Omental fat pad (tissue), 4 donors: ENCODE measurements at places on chromosomes 5 and 9.

- no peak for DNase-seq
Observed at GRCh38 chr5:158265346-158265745, 406.4 kb upstream of the CLINT1 start.

- no peak for DNase-seq
Observed at GRCh38 chr5:119382169-119382568, 26.4 kb downstream of the TNFAIP8 start.

- DNase-seq: no peak
Observed at GRCh38 chr9:132862533-132862932, 15.6 kb downstream of the AK8 start.

DNA sequence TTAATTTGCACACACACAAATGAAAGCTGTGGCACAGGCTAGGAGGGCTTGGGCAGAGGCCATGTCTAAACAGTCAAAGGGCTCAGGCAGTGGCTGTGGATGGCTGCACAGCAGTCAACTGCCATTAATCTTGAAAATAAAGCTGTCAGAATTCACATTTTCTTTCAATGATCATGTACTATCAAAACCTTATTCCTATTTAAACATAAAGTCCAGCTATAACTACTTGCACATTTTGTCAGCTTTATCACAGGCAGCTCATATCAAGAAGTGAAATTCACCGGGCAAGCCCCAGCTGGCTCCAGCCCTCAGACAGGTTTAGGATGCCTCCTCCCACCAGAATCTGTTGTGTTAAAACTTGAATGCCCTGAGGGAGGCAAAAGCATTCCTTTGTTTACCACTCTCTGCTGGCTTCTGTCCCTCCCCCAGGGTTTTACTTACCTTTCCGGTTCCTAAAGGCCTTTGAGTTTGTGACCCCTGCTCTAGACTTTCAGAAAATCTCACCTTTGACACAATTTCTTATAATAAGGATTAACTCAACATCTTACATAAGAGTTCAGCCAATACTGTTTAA, 54.9 kb upstream of the GRAMD2B start:
- DNase-seq: no peak

GRCh38 chr5:113330533-113331208, 104.1 kb downstream of the TSSK1B start:
- DNase-seq: no peak

GRCh38 chr5:73441378-73441777, 7.2 kb downstream of the FOXD1 start:
- DNase-seq: no peak

DNA sequence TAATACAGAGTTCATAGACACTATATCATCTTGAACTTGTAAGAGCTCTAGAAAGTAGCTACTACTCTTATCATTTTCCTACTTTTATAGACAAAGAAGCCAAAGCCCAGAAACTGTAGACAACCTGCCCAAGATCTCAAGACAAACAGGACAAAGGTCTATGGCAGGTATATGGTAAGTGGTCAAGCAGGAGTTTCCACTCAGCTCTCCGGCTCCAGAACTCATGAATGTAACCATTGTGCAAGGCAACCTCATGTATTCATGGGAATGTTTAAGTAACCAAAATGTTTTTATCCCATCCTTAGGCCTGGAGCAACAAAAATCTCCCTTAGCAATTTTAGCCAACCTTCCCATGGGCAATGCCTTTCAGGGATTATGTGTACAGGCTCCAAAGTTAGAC, 163.4 kb upstream of the PUM3 start:
- no peak for DNase-seq

- DNase-seq: no peak
Observed at GRCh38 chr9:136852664-136853595, 784 bp downstream of the MAMDC4 start.

- DNase-seq: no peak
Observed at GRCh38 chr5:173901705-173902104, 13.6 kb downstream of the CPEB4 start.

DNA sequence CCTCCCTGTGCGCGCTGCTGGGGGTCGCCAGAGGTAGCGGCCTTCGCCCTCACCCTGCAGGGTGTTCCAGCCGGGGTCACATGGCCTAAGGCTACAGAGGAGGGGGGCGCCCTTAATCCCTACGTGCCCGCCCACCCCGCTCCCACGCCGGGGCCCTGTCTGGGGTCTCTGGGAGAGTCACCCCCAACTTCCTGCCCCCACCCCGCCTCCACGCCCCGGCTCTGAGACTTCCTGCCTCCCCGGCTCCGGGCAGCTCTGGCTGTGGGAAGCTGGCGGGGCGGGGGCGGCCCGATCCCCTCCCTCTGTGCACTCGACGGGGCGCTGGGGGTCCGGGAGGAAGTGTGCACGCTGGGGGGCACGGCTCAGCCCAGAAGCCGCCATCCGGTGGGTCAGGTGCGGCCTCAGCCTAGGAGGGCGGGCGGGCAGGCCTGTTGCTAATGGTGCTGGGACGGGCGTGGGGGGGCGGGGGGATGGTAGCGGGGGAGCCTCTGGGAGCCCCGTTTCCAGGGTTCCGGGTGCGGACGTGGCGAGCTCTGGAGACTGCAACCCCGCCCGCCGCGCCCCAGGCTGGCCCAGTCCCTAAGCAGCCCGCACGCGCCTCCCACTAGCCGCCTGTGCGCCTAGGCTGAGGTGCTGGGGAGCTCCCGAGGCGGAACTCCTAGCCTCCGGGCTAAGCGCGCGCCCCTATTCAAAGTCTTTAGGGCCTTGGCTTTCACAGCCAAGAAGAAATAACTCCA, 61.6 kb downstream of the CXXC5 start:
- DNase-seq: no peak

GRCh38 chr5:30401479-30402058, 791.9 kb upstream of the CDH6 start:
- DNase-seq: peak; percentile 30

GRCh38 chr9:125241863-125242739, 958 bp upstream of the HSPA5 start:
- DNase-seq: no peak

GRCh38 chr5:58335518-58335917, 124.4 kb downstream of the PLK2 start:
- no peak for DNase-seq

GRCh38 chr5:56291661-56292374, 58.7 kb upstream of the ANKRD55 start:
- DNase-seq: no peak

GRCh38 chr9:112771359-112772214, 21.0 kb downstream of the SNX30 start:
- DNase-seq: no peak

DNA sequence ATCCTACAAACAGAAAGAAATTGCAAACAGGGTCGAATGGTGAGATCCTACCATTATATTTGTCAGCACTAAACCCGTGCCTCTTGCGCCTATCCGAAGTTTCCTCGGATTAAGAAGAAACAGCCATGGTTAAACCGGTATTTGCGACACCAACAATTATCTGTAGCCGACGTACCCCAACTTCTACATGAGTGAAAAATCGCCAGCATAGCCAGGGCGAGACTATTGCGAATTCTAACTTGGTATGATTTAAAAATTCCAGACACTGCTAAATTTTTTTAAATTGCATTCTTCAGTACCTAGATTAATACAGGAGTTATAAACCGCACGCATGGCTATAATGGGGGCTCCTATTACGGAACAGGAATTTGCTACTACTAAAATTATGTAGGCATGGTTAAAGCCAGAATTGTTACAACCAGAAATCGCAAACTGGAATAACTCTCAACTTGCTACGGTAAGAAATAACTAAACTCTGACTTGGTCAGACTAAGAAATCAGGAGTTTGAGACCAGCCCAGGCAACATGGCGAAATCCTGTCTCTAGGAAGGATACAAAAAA, 25.3 kb upstream of the ANXA2R start:
- no peak for DNase-seq

DNA sequence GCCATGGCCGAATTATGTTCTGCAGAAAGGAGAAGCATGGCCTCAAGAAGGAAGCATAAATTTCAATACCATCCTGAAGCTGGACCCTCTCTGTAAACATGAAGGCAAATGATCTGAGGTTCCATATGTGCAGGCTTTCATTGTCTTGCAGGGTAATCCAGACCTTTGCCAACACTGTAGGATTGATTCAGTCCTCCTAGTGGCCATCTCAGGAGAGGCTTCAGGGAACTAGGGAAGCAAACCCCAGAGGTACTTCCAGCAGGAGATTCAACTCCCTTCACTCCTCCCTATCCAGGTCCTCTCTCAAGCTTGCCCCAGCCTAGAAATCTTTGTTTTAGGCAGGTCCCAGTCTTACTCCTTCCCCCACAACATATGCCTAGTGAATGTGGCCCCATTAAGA, 99.3 kb upstream of the HCN1 start:
- DNase-seq: no peak

GRCh38 chr9:117242082-117242481, 172.8 kb downstream of the ASTN2 start:
- DNase-seq: no peak

- DNase-seq: no peak
Observed at GRCh38 chr5:24742334-24742733, 97.6 kb upstream of the CDH10 start.

DNA sequence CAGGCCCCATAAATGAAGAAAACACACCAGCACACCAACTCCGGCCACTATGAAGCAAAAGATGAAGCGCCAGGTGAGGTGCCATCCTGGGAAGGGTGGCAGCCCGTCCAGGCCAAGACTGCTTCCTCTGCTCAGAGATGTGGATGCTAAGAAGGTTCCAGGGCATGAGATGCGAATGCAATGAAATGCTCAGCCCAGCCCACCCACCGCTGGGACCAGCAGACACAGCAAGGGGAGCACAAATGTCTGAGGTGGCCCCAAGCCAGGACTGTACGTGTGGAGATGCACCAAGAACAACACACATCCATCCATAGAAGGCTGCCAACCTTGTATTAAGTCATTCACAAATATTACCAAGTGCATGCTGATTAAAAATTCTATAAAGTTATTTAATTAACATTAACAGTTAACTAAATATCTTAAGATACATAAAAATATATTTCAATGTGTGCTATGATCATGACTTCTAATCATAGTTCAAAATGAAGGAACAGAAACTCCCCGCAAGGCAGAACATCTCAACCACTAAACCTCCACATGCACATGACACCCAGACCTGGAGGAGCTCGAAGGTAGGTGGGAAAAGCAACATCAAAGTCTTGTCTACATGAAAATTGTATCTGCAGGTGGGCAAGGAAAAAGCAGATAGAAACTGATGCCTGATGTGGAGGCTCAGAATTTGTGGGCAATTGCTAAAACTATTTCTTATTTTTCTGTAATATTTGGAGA, 43.7 kb downstream of the BICD2 start:
- no peak for DNase-seq

GRCh38 chr5:124957063-124957462, 210.6 kb upstream of the ZNF608 start:
- DNase-seq: no peak
